ENCODE measurements at places on chromosomes 2 and 18. TPM values are rescaled to one million over a fixed set of nuclear protein-coding genes. Genes with fewer than 3 reads are reported as not detected.

Gene INPP5D
- total RNA-seq, result 123 TPM

Gene NOL4
- total RNA-seq, result not detected

Gene TXNDC2
- total RNA-seq, result not detected

Gene WIPF1
- total RNA-seq, result 419 TPM

Gene TCF23
- total RNA-seq, result not detected

Gene TNS1
- total RNA-seq, result 0.21 TPM

Gene FER1L5
- total RNA-seq, result not detected

Gene MROH2A
- not detected for total RNA-seq

Gene ALPP
- not detected for total RNA-seq

Gene HOXD8
- total RNA-seq, result not detected

Gene DCDC2C
- total RNA-seq, result not detected

Gene PRSS56
- total RNA-seq, result not detected

Gene MATN3
- total RNA-seq, result not detected

Gene KCNE4
- not detected for total RNA-seq

All from naive thymus-derived CD8-positive, alpha-beta T cell (primary cell).